ENCODE measurements at places on chromosomes 2 and 18.

DNA sequence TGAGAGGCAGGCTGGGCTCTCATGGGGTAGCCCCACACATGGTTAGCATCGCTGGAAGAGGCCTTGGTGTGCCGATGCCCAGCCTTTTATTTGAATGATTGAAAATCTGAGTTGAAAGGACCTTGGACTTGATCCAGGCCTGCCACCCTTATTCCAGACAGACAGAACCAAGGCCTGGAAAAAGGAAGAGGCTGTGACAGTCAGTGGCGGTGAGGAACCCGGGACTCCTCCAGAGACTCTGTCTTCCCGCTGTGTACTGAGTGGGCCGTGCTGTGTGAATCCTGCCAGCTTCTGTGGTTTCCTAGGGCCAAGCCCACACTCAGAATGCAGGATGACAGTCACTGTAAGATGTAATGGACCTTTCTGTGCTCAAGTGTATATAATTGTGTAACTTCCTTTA, 218.5 kb downstream of the LDLRAD4 start:
- no peak for DNase-seq

DNA sequence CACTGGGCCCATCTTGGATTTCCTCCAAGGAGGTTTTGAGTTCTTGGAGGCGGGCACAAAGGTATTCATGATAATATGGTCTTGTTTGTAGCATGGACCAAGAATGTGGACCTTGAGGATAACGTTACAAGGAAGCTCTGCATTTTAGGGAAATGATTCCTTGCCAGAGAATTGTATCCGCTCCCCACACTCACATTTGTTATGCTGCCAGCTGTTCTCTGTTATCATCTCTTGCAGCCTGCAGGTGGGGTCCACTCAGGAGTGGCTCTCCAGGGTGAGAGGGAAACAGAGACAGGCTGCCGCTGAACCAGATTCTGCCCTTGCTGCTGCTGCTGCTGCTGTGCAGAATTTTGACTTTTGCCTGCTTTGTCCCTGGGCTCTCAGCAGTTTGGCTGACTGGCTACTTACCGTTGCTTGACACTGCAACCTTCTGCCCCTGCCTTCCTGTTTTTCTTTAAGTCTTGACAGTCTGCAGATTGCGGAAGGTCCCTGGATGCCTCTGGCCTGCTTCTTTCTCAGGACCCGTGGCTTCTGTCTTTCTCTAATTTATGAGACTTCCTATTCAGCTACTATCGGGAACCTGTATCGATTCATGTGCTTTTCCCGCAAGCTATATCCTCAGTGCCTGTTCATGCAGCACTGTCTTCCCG, 122.3 kb upstream of the DOCK10 start:
- DNase-seq, result no peak

DNA sequence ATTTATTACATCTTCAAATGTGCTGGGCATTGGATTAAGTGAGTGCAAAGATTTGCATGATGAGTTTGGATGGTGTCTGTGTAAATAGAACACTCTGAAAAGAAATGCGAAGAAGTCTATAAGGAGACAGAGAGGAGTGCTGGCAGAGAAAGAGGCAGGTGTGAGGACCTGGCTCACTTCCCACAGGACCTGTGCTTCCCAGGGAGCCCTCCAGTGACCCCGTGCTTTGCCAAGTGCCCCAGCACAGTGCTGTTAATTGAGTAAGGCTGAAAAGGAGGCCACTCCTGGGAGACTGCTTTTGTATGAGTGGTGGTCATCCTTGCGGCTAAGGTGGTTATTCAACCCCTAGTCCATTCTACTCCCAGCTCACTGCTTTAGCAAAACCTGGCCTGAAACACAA, 230.8 kb downstream of the OSR1 start:
- no peak for DNase-seq

DNA sequence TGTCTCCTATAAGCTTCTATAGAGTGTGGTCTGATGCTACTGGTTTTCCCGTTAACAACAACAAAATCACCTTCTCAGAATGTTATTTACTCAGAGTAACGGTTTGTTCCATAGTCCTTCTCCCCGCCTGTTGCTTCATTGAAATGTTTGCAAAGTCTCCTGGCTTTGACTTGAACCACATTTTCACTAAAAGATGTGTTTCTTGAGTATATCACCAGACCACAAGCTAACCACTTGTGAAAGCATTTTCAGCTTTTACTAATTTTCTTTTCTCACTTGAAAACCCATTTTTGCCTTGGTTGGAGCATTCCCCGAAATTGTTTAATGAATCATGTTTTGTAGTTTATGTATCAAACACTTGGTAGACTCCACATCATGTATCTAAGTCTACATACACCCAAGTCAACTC, 121.2 kb downstream of the DPP4 start:
- DNase-seq, result no peak

DNA sequence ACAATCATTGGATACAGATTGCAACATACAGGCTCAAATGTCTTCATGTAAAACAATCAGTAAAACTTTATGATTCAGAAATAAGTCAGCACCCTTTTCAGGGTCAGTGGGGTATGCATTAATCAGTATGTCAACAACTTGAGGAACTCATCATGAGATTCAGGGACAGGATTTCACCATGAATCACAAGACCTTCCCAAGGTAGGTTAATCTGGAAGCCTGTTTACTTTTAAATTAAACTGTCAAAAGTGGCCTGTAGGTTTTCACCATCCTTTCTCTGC, 104.8 kb downstream of the SP100 start:
- no peak for DNase-seq

- no peak for DNase-seq
Observed at GRCh38 chr2:48929571-48930301, 174.2 kb upstream of the LHCGR start.

Data from activated T-cell treated with anti-CD3 and anti-CD28 coated beads for 48 hours (primary cell).